Stimulated activated CD8-positive, alpha-beta memory T cell treated with anti-CD3 and anti-CD28 coated beads, Interleukin-4, amount 100 ng/mL, for 1 hour (primary cell): ENCODE measurements at places on chromosomes 13 and 19.

DNA sequence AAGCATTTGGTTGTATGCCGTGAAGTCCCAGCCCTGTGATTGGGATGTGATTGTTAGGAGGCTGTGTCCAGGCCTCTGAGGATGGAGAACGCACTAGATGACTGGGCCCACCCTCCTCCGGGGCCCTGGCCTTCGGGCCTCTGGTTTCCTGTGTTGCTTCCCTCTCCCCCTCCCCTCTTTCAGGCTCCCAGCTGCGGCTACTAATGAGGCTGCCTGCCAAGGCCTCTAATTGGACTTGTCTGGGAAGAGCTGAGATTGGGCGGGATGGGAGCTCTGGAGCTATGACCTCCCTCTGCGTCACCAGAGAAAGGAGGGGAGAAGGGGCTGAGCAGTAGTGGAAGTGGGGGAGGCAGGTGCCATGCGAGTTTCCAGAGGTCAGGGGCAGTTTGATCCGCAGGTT, 9.9 kb downstream of the PTH2 start:
- no peak for DNase-seq

- DNase-seq = no peak
Observed at GRCh38 chr13:33536601-33537000, 251.0 kb upstream of the STARD13 start.

- DNase-seq = no peak
Observed at GRCh38 chr13:113759525-113760137, 605 bp downstream of the TMEM255B start.

DNA sequence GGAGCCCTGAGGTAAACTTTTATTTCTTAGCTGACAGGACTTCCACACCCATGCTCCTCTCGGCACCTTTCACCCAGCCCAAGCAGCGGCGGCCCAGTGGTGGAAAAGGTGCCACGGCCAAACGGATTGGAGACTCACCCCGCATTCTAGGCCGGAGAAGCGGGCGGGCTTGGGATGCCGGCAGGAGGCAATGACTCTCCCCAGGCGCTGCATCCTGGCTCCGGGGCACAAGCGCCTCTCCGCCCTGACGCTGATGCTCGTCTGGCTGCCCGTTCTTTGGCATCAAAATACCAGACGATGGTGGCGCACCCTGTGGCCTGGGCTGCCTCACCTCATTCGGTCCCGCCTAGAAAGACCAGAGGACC, 6.7 kb upstream of the ZNF606 start:
- DNase-seq = no peak

- DNase-seq = no peak
Observed at GRCh38 chr13:99144306-99144705, 56.3 kb upstream of the UBAC2 start.

- DNase-seq = no peak
Observed at GRCh38 chr13:98896868-98897144, 81.1 kb downstream of the DOCK9 start.

- DNase-seq = no peak
Observed at GRCh38 chr19:43450545-43450997, 14.8 kb downstream of the LYPD3 start.

- DNase-seq = no peak
Observed at GRCh38 chr13:90947976-90948375, 399.5 kb upstream of the MIR17HG start.

DNA sequence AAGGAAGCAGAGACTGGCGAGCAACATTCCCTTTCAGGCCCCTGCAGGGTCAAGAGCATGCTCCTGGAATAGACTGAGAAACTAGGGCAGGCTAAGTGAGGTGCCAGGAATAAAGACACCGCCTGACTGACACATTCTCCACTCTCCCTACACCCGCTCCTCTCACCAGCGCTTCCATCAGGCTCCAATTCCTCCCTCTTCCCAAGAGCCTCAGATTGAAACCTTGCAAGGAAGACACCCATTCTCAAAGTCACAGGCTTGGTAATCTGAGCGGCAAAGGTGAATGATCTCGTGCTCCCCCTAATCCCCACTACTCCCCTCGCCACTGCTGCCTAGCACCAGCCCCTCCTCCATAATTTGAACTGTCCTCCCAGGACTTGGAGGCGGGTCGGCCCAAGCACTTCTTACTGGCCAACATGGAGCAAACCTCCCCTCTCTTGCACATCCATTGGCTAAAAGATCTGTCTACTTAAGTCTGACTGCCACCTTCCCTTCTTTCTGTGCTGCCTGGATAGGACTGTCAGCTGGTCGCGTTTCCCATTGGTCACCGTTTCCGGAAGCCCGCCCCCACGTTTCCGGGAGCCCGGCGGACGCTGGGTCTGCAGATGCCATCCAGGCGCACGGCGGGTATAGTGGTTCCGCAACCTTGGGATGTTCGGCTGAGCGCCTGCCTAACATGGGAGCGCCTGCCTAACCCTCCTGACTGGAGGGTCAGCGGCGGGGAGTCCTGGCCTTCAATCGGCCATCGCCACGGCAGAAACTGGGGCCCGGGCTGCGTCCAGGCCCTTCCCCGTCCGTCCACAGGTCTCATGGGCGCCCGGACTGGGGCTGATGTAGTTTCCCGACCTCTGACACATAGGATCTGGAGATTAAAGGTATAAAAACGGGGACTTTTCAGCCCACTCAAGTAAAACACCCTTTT, 33.6 kb downstream of the ZNF383 start:
- DNase-seq = no peak

- DNase-seq = no peak
Observed at GRCh38 chr19:48506138-48506733, 5.4 kb downstream of the LMTK3 start.

DNA sequence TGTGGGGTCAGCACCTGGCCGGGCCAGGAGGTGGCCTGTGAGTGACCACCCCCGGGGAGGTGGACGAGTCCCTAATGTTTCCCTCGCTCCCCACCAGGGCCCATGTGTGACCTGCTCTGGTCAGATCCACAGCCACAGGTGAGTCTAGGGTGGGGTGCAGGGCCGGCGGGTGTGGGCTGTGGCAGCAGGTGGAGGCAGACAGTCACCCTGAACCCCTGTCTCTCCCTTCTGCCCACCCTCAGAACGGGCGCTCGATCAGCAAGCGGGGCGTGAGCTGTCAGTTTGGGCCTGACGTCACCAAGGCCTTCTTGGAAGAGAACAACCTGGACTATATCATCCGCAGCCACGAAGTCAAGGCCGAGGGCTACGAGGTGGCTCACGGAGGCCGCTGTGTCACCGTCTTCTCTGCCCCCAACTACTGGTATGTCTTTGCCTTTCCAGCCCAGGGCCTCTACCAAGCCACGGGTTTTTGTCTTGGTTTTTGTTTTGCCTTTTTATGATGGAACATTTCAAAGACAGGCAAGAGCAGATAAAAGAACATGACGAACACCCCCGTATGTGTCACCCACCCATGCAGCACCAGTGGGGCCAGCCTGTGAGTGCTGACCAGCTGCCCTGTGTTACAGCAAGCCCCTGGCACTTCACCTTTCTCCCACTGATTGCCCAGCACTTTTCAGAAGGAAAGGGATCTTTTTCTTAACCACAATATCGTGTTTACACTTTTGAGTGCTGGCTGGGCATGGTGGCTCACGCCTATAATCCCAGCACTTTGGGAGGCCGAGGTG, 24.9 kb downstream of the CCDC8 start:
- DNase-seq = no peak
